ENCODE measurements at places on chromosomes 5 and 9.

DNA sequence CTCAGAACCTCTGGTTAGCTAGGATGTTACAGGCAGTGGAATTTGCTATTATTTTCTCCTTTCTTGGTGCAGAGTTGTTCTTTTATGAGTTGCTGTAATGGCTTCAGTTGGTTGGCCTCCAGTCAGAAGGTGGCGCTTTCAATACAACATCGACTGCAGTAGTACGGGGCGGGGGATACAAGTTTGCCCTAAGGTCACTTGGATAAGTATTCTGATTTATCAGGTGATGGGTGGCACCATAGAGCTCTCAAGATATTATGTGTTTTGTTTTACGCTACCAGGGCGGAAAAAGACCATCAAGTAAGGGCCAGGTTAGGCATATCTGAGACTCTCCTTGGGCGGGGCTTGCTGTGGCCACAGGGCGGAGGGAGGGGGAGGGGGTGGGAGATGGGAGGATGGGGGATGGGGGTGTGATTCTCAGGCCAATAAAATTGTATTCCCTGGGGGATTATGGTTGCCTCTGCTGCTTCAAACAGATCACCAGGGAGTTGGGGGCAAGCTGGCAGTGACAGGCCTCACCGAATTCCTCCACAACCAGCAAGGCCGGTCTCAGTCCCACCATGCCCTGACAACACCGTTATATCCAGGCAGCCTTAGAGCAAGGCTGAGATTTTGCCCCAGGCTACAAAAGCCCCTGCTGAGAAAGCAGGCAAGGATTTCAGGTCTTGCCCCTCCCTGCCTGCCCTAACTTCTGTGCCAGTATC, 15.9 kb upstream of the RNF38 start:
- no peak for DNase-seq

DNA sequence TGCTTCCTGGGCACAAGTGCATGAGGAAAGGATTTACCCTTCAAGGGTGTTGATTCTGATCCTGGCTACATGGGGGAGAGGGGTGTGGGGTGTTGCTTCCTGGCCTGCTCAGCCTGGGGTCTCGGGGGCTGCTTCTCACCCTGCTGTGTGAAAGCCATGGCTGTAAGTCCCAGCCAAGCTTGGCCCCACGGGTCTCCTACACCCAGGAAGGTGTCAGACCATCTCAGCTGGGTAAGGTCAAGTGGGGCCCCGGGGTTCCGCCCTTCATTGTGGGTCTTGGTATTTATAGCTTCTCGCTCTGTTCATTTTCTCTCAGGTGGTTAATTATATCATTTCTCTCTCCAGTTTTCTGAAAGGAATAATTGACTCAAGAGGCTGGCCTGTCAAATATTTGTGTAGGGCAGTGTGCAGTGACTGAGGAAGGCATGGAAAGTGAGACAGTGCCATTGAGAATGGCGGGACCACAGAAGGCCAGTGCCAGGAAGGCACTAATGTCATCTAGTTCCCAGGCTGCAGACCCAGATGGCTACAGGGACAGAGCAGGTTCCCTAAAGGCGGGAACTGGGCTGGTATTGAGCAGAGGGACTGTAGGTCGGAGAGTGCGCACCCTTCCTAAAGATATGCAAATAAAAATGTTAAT, 126.0 kb downstream of the FOXD1 start:
- DNase-seq: no peak

GRCh38 chr5:31194468-31194813, 955 bp downstream of the CDH6 start:
- no peak for DNase-seq

DNA sequence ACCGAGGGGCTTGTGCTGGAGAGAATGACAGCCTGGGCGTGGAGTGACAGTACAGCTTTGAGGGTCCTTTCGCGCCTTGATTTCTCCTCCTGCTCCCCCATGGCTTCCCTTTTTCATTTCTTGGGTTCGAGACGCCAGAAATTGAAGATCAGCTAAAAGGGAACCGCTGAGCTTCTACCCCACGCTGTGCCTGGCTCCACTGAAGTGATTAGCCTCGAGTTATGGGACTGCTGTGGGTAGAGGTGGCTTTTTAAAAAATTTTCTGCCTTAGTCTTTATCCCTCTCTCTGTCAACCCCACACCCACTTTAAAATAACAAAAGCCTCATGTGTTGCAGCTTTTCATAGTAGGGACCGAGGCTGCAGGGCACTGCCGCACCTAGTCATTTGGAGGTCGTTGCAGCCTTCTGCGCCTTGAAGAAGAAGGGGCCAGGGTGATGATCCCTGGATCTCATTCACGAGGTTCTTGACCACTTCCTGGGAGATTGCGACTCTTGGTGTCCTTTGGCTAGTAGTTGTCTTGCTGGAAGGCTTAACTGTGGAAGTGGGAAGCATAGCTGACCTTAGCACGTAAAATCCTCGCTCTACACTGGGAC, 603 bp downstream of the PPIP5K2 start:
- DNase-seq: no peak

- DNase-seq: no peak
Measured at GRCh38 chr5:80967500-80968181, 7.5 kb downstream of the RASGRF2 start.

DNA sequence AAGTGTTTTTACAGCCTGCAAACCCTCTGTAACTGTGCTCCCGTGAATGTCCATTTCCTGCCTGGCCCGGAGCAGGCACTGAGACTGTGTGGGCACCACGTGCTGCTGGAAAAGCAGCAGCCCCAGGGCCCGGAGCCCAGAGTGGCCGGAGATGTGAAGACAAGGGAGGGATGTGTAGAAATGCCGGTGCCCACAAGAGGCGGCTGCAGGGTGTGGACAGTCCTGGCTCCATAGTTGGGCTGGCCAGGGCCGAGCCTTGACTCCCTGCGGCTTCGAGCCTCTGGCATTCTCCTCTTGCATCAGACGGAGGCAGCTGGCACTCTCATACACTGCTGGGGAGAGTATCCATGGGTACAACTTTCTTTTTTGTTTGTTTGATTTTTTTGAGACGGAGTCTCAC, 13.2 kb upstream of the GFPT2 start:
- DNase-seq: no peak

DNA sequence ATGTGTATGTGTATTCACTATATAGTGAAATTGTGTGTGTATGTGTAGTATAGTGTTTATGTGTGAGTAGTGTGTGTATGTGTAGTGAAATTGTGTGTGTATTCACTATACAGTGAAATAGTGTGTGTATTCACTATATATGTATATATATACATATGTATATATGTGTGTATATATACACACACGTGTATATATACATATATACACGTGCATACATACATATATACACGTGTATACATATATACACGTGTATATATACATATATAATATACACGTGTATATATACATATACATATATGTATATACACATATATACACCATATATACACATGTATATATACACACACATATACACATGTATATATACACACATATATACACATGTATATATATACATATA, 403.6 kb upstream of the TUSC1 start:
- no peak for DNase-seq

GRCh38 chr9:122005597-122005996, 87.5 kb downstream of the TTLL11 start:
- DNase-seq: no peak

GRCh38 chr5:178241231-178241663, 8.6 kb upstream of the PHYKPL start:
- no peak for DNase-seq

DNA sequence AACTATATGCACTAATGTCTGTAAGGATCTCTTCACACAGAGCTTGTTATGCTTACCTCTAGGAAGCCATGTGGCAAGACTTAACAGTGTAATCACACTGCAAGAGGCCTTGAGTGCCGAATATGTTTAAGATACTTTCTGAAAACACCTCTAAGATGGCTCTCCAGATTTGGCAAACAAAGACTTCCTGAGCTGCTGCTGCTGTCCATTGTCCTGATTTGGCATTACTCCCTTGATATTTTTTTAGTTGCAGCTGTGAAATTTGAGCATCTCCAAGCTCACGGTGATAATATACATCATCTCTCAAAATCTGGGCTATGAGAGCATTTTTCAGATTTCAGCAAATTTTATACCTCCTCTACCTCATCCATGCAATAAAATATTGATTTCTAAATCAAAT, 384.5 kb upstream of the CDH6 start:
- DNase-seq: no peak

DNA sequence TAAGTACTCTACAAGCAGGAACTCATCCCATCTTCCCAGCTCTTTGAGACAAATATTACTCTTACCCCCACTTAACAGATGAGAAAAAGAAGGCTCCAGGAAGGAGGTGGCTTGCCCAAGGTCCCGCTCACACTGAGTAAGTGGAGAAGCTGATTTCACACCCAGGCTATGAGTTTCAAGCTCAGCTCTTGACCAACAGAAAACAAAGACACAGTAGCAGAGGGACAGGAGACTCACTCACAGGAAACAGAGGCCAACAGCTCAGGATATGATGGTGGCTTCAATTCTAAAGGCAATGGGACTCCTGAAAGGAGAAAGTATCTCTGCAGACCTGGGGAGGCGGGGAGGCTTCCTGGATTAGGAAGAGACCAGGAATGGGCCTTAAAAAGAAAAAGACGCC, 6.7 kb upstream of the TCF7 start:
- no peak for DNase-seq

DNA sequence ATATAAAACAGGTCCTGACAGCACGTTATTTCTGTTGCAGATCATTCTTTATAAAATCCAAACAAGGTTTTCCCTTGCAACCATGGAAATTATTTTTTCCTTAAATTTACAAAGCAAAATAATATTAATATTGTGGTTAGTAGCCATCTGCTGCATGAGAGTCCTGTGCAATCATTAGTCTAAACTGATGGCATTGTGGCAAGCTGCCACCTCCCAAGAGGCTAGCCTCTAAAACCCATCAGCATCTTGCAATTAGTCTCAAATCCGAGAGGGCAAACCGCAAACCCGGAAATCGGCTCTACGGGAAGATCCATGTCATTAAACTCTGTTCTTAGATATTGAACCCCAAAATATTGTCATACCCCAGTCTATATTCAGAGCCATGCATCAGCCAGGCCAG, 11.3 kb upstream of the CDH6 start:
- DNase-seq: no peak

DNA sequence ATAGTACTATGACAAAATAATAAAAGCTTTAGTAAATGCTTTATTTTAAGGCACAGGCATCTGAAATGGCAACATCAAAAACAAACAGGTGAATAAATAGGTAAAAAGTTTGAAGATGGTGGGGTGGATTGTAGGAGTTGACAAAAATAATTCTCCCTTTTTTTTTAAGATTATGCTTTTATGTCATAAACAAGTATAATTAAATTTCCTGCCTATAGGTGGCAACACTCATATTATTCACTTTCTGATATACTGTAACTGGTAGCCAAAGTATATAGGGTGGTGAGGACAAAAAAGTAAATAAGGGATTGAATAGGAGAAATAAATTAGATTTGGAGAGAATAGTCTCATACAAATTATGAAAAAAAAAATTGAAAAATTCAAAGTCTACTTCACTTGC, 120.0 kb upstream of the ACOT12 start:
- no peak for DNase-seq

- no peak for DNase-seq
Measured at GRCh38 chr5:68447136-68447929, 231.8 kb downstream of the PIK3R1 start.

DNA sequence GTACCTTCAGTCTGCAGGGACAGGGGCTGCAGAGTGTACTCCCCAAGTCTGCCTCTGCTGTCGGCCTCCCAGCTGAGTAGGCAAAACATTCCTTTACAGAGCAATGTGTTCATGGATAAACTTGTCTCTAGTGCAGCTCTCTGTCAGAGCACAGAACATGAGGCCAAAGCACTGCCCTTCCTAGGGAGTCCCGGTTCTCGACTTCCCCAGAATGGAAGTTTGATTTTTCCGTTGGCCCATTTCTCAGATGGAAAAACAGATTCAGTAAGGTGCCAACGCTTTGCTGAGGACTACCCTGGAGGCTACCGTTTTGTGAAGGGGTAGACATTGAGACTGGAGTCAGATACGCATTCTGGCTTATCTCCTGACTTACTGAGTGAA, 422 bp upstream of the TRIM32 start:
- DNase-seq: no peak

DNA sequence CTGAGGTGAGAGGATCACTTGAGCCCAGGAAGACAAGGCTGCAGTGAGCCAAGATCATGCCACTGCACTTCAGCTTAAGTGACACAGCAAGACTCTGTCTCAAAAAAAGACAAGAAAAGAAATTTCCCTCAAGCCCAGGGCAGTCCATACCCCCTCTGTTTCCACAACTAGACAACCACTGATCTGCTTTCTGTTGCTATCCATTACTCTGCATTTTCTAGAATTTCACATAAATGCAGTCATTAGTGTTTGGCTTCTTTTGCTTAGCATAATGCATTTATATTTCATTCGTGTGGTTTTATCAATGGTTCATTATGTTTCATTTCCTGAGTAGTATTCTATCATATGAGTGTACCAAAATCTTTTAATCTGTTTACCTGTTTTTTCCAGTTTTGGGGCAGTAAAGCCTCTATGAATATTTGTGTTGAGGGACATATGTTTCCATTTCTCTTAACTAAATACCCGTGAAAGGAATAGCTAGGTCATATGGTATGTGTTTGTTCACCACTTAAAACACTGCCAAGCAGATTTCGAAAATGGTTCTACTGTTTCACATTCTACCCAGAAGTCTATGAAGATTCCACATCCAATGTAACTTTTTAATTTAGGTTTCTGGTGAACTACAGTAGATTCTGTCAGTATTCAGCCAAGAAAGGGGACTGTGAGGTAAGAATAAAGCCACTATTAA, 271.8 kb downstream of the ZNF608 start:
- no peak for DNase-seq

GRCh38 chr5:134845335-134845851, 375 bp upstream of the C5orf24 start:
- DNase-seq: no peak

DNA sequence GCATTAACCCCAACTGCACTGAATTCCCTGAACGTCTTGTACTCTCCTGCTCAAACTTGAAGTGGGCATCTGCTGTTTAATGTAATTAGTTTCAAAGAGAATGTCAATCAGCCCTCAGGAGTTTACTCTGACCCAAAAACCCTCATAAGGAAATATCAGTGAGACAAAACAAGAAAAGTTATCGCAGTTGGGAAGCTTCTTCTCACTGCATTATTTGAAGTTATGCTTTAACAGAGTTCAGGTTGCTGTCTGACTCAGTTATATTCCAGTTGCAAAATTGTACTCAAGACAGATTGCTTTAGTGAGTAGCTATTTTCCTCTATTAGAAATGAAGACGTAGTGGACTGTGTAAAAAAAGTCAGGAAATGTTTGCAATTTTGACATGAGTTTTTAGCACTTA, 52.1 kb downstream of the PPIC start:
- no peak for DNase-seq

Measured in stimulated activated CD8-positive, alpha-beta memory T cell treated with anti-CD3 and anti-CD28 coated beads, Interleukin-7, amount 100 ng/mL, for 1 hour (primary cell).